AG09309 (cell line): ENCODE measurements at places on chromosomes 7 and 10.

DNA sequence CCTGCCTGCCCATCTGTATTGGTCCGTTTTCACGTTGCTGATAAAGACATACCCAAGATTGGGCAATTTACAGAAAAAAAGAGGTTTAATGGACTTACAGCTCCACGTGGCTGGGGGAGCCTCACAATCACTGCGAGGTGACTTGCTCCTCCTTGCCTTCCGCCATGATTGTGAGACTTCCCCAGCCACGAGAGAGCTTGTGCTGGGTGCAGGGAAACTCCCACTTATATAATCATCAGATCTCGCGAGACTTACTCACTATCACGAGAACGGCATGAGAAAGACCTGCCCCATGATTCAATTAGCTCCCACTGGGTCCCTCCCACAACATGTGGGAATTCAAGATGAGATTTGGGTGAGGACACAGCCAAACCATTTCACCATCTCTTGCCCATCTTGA, 111.8 kb downstream of the MYL10 start:
- no peak for DNase-seq

- DNase-seq = peak; percentile 64
Measured at GRCh38 chr7:111083413-111083812, 7.5 kb upstream of the LRRN3 start.

DNA sequence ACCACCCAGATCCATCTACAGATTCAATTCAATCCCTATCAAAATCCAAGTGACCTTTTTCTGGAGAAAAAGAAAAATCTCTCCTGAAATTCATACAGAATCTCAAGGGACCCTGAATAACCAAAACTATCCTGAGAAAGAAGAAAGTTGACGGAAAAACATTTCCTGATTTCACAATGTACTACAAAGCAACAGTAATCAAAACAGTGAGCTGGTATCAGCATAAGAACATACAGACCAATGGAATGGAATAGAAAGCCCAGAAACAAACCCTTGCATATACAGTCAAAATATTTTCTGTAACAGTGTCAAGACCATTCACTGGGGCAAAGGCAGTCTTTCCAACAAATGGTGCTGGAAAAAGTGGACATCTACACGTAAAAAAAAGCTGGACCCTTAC, 89.9 kb downstream of the JMJD1C start:
- no peak for DNase-seq

- DNase-seq = no peak
Measured at GRCh38 chr7:80496586-80496985, 15.3 kb downstream of the GNAT3 start.

GRCh38 chr7:152202056-152202455, 176.6 kb downstream of the GALNT11 start:
- peak; percentile 29 for DNase-seq

- peak; percentile 96 for DNase-seq
Measured at GRCh38 chr7:130838738-130839137, 104.7 kb upstream of the KLF14 start.

- no peak for DNase-seq
Measured at GRCh38 chr10:98391578-98391991, 23.4 kb downstream of the PYROXD2 start.

GRCh38 chr7:151838072-151838471, 38.8 kb downstream of the PRKAG2 start:
- no peak for DNase-seq

GRCh38 chr10:4686644-4686996, 139.4 kb upstream of the AKR1E2 start:
- DNase-seq = peak; percentile 32

DNA sequence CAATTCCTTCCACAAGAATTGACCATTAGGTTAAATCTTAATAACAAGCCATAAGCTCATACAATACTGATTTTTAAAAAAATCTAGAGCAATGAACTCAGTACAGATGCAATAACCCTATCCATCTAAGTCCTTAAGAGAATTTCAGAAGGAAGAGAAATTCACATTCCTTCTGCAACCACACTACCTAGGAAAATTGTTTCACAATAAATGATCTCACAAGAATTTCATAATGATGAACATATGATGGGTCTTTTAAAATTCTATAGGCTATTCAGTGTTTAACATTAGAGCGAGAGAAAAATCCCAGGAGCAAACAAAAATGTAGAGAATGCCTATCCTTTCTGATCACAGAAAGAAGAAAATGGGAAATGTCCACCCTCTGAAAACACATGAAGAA, 70.0 kb upstream of the MAGI2 start:
- no peak for DNase-seq

DNA sequence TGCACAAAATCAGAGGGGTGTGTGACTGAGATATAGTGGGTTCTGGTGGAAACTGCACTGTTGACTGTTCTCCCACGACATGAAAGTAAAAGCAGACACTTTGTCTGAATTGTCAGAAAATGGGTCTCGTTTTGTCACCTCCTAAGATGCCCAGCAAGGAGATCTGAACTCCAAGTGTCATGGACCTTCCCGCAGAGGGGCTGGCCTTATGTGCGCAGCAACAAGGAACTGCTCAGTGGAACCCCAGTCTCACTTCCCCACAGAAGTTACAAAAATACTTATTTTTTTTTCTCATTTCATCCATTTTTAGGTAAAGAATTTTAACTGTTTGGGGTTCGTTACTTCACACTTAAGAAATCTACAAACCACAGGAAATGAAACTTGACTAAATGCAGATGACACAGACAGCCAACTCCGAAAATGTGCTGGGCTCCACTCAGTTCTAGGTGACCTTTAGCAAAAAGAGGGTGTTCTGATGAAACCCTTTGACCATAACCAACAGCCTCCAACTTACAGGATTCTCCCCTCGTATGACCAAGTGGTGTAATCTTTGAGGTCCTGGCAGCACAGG, 115.0 kb downstream of the FAM107B start:
- no peak for DNase-seq

DNA sequence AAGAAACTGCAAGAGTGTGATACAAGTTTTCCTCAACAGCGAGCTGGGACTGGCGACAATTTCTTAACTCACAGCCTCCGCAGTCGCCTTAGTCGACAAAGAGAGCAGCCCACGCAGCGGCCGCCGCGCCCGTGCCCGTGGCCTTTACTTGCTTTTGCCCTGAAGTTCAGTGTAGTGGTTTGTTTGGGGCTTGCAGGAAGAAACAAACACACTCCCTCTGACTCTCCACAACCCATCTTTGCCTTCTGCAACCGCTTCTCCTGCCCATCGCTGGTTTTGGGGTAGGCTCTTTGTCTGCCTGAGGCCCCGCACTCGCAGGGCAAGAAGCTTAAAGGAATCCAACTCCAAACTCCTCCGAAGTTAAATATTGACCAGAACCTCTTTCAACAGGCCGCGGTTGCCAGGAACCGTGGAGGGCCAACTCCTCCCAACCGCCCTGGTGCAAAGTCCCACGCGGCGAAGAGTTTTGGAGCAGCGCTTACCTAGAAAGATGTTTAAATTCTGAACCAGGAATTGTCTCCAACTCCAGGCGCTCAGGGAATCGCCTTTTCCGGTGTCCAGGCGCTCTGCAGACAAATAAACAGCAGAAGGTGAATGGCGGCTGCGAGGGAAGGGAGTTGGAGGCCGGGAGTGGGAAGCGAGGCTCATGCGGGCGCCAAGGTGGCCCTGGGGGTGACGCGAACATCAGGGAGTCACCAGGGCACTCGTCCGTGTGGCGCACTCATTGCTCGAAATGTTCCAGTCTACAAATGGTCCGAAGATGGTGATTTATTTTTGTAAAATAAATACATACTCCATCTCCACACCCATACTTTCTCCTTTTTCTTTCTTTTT, 8.3 kb downstream of the HOXA4 start:
- DNase-seq = no peak

- no peak for DNase-seq
Measured at GRCh38 chr7:65233409-65234034, 140.1 kb upstream of the ZNF92 start.

DNA sequence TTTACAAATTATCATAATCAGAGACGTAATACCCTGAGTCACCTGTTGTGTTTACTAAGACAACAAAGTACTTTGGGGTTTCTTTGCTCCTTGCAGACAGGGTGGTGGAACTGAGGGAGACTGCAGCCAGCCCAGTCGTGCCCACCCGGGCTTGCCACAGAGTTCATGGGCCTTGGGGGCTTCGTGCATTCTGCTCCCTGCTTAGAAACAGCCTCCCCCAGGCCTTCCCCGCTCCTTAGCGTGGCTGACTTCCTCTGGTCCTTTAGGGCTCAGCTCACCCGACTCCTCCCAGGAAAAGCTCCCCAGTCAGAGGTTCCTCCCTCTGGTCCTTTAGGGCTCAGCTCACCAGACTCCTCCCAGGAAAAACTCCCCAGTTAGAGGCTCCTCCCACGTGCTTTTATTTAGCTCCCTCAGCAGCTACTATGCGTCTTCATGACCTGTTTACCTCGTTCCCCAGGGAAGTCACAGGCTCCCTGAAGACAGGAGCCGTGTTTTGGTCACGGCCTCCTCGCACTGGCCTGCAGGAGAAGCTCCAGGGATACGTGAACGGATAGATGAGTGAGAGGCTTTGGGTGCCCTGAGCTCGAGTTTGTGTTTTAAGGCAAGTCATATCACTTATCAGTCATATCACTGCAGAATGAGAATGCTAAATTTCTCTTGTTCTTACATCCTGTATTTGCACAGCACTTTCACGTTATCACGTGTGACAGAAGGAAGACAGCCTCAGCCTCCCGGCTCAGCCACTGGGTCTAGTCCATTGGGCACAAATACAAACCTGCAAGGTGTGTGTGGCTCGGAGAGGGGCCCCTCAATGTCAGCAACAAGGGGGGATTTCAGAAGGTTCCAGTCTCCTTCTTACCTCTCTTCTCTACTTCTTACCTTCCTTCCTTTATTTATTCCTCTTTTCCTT, 52.7 kb upstream of the VIPR2 start:
- no peak for DNase-seq

GRCh38 chr10:3876350-3876962, 91.4 kb upstream of the KLF6 start:
- no peak for DNase-seq

DNA sequence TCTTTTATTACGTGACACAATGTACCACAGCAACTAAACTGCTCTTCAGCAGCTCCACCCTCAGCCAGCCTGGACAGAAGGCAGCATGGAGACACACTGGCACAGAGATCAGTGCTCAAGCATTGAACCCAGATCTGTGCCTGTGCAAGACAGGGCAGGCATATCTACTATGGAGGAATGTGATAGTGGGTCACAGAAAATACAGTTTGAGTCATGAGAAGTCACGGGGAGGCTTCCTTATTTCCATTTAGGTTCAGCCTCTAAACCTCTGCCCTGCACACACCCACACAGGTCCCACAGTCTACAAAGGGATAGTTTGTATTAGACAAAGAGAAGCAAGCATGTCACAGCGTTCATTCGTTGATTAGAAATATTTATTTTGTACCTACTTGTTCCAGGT, 187.4 kb upstream of the AGR3 start:
- DNase-seq = no peak

DNA sequence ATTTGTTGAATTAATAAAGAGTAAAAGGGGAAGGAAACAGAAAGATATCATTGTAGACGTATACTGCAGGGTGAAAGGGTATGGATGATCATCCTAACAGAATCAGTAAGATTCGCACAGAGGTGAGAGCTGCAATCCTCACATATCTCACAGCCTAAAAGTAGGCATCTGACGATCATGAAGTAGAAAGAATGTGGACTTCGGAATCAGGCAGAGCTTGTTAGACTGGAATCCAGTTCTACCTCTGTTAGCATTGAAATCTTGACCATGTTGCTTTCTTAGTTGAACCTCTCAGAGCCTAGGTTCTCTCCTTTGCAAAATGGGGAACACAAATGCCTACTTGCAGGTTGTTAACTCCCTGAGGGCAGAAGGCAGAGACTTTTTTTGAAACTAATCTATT, 320.0 kb upstream of the C7orf33 start:
- no peak for DNase-seq

GRCh38 chr7:74199551-74200355, 10.1 kb upstream of the LAT2 start:
- DNase-seq = no peak
